NCI-H187 (cell line): ENCODE measurements at places on chromosomes 12 and 14.

DNA sequence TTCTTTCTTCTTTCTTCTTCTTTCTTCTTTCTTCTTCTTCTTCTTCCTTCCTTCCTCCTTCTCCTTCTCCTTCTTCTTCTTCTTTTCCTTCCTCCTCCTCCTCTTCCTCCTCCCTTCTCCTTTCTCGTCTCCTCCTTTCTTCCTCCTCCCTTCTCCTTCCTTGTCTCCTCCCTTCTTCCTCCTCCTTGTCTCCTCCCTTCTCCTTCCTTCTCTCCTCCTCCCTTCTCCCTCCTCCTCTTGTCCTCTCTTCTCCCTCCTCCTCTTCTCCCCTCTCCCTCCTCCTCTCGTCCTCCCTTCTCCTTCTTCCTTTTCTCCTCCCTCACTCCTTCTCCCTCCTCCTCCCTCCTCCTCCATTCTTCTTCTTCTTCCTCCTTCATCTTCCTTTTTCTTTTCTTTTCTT, 44.5 kb downstream of the NUBPL start:
- DNase-seq: no peak

DNA sequence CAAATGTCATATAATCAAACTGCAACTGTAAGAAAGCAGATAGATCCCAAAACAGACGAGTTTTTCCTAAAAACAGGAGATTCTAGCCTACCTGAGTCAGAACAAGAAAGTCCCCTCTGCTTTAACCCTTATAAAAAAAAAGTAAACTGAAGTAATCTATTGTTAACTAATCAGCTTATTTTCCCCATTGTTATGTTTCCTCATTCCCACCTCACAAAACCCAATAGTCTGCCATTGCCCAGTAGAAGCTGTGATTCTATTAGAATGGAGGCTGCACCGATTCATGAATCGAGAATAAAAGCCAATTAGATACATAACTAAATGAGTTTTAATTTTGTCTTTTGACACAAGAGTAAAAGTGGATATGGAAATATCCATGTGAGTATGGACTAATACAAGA, 115.4 kb downstream of the MED13L start:
- no peak for DNase-seq

- DNase-seq: no peak
Measured at GRCh38 chr12:26032719-26033241, 74.3 kb downstream of the RASSF8 start.

GRCh38 chr14:101727611-101728366, 33.7 kb upstream of the PPP2R5C start:
- no peak for DNase-seq

DNA sequence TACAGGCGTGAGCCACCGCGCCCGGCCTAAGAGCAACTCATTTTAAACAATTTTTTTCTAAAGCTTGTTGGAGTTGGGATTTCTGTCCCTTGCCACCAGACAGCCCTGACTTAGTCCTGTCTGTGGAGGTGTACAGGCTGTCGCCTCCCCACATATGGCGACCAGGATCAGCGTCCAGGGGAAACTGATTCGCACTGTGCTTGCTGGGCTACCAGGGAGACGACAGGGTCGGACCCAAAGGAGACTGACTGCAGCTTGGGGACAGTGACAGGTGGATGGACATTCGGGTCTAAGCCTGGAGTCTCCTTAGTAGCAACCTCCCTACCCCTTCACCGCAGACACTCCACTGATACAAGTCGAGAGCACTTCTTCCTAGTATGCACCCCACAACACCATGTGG, 40.3 kb downstream of the TRAFD1 start:
- DNase-seq: no peak

DNA sequence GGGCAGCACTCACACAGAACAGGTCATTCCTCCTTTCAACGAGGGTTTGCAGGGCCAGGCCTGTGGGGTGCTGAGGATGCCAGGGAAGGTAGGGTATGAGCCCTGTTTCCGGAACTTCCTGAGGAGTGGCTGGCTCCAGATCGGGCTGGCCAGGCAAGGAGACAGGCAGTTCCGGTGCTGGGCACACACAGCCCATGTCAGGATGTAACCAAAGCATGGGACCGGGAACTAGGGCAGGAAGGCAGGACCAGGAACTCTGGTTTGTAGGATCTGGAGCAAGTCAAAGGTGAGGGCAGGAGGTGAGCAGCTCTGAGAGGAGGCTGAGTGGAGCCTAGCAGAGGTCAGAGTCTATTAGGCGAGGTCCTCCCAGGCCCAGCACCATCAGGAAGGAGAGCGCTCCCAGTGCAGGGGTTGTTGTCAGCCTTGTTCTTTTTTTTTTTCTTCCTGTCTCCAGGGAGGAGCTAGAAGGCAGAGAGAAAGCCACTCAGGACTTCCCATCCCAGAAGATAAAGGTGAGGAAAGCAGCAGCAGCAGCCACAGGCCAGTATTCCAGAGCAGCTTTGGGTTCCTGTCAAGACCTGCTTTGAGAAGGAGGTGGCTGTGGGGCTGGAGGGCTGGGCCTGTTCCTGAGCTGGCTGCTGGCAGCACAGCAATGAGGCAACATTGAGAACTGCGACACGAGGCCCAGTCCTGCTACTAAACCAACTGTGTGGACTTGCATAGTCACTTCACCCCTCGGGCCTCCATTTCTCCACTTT, 49.0 kb upstream of the PTGR2 start:
- DNase-seq: no peak

DNA sequence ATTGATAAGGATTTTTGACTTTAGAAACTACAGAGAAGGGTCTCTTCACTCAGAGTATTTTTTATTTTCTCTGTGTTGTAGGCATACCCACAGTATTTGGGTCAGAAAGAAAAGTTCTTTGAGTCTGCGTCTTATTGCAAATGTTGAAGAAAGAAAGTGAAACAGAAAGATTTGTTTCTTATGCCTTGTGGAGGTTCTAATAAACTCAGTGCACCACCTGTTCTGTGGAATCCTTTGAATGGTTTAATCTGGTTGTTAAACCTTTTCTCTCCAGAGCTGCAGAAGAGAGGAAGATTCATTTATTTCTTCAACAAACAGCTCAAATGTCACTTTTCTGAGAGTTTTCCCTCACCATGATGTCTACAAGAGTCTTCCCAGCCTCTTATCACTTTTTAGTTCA, 146.6 kb upstream of the PLEKHG7 start:
- no peak for DNase-seq

- DNase-seq: no peak
Measured at GRCh38 chr14:31388687-31389413, 31.5 kb downstream of the HEATR5A start.

DNA sequence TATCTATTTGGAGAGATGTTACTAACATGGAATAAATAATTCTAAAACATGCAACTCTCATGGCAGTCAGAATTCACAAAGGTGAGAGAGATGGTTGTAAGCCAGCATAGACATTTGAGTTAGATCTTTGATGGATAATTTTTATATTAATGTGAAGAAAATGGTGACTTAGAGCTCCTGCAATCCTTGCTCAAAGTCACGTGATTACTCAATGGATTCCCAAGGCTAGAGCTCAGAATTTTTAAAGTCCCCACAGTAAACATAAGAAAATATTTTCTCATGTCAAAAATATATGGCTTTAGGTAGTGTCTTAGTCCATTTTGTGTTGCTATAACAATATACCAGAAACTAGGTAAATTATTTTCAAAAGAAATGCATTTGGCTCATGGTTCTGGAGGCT, 281.5 kb upstream of the PRKD1 start:
- DNase-seq: no peak

GRCh38 chr12:14993537-14994266, 20.9 kb downstream of the PDE6H start:
- DNase-seq: no peak

DNA sequence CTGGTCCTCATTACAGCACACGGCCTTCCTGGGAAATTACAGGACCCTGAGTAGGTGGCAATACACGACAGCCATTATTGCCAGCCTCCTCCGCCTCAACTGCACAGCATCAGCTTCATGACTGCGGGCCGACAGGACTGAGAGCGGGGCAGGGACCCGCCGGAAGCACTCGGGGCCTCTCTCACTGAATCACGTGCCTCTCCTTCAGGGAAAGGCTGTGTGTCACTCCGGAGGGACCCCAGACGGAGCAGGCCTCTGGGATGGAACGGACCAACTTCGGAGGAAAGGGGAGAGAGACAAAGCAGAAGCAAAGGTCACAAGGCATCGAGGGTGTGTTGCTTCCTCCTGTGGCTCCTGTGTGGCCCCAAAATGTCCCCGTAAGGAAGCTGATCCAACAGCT, 90.0 kb downstream of the RNF34 start:
- no peak for DNase-seq

DNA sequence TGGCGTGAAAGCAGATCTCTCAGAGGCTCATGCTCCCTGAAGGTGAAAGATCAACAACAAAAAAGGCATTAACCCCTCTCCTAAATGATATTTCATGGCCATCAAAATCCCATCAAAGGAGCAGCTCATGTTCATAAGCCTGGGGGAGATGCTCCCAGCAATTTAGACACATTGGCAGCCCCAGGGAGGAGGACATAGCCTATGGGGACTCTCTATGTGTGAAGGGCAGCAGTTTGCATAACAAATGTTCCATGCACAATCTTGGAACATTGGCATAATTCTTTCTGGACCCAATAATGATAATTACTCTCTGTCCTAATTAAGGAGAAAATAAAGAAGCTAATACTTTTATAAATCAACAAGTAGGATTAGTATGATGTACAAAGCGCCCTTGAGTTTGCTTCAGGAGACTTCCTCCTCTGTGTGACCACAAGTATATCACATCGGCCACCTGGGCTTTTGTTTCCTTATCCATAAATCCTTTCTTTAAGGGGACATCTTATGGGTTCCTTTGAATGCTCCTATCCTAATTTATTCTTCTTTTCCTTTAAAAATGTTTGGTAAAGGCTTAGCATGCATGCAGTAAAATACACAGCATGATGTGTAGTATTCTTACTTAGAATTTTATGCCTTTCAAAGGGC, 161.9 kb upstream of the PLEKHG7 start:
- no peak for DNase-seq

DNA sequence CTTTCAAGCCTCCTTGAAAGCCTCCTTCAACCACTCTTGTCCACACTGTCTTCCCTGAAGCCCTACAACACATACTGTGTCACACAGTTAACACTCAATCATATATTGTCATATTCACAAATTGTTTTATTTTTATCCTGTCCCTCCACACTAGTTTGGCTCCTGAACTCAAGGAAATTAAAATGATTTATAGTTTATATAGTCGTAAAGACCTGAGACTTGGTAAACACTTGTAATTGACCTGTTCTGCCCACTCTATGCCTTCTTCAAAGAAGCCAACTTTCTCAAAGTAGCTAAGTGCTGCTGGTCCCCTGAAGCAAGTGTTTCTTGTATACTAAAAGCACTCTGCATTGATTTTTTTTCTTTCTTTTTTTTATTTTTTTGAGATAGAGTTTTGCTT, 15.6 kb upstream of the NEK9 start:
- DNase-seq: no peak

DNA sequence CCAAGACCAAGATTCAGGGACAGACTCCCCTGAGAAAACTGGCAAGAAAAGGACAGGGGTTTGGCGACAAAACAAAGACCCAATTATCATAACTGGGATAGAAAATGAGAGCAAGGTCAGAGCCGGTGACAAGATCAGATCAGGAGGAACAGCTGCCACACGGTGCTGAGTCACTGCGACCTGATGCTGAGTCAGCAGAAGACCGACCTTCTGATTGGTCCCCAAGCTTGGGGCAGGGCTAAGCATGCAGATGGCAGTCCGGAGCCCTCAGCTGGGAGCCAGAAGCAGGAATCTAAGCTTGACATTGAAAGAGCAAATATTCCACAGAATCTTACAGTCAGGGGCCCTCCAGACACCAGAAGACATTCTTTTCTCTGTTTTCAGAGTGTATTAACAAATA, 19.1 kb upstream of the ARMH4 start:
- DNase-seq: peak; percentile 50

DNA sequence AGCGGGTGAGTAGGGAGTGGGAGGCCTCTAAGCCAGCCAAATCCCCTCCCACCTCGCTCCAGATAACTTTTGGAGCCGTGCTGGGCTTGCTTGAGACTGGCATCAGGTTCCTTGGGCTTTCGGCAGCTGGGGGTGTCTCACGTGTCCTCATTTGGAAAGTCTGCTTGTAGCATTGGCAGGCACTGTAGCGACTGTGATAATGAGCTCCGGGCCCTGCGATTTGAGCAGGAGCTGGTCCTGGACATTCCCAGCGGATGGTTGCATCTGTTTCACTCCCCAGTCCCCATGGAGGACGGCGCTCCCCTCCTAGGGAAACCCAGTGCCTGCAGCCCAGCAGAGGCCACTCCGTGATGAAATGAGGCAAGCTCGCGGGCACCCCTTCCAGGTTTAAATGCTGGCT, 49.4 kb downstream of the DGLUCY start:
- DNase-seq: no peak

DNA sequence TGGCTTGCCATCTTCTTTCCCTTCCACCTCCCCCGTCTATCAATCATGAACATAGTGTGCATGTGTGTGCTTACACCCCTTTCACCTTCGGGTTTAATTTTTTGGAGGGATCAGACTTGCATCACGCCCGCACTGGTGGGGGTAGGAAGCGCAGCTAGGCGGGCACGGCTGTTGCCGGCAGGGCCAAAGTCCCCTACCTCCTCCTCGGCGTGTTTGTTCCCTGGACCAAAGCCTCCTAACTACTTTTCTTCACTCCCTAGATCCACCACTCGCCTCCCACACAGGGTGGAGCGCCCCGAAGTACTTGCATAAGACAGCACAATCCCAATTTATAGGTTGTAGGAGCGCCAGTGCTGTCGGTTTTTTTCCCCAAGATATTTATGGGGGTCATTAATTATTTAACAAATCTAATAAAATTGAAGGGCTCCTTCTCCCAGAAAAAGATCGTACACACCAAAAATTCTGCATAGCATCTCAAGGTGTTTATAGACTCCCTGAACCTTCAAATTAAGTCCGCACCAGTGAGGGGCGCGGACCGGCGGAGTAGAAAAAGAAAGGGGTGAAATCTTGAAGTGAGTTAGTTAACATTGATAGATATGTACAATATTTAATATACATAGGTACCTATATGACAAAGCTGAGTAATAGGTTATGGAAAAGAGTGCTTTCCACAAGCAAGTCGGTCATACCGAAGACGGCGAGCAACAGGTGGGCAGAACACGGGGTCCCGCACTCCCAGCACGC, 717 bp downstream of the PKP2 start:
- no peak for DNase-seq

GRCh38 chr12:132284827-132285741, 44.3 kb downstream of the GALNT9 start:
- DNase-seq: no peak

GRCh38 chr14:35375558-35376025, 29.0 kb downstream of the NFKBIA start:
- DNase-seq: no peak

DNA sequence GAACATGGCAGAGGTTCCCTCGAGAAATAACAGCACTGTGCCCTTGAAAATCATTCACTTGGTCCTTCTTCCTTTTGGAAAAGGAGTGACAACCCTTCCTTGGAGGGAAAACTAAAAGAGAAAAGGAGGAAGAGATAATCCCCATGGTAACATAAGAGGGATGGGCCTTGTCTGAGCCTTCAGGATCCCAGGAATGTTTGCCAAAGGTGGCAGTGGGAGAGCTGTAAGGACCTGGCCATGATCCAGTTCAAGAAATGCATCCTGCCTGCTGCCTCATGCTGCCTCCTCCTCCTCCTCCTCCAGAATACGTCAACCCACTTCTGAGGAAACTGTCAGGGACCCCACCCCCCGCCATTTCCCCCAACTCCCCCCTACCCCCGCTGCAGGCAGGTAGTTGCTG, 118.8 kb downstream of the KCNK10 start:
- DNase-seq: no peak

- DNase-seq: no peak
Measured at GRCh38 chr14:24042746-24043145, 9.1 kb upstream of the CARMIL3 start.
